ENCODE measurements at places on chromosomes 7 and 10. TPM values are rescaled to one million over a fixed set of nuclear protein-coding genes. Genes with fewer than 3 reads are reported as not detected.

DNA sequence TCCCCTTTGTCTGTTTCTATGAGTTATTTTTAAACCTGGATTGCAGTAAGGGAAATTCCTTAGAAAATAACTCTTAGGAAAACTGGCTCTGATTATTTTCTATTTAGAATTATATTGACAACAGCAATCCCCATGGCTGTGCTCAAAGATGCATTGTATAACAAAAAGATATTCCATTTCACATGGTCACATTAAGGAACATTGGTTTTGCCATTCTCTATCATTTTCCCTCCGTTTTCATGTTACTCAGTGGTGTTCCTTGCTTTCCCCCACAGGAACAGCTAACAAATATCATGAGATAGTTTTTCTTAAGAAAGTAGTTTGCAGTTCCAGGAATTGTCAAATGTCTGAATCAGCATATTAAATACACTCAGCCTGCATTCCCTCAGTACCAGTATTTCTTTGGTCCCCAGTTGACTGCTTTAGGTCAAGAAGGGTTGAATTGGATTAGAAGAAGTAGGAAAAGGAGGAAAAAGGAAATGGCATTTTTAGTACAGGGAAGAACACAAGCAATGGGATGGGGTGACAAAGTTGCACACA is 436.7 kb downstream of the TNS3 start:
- no peak for DNase-seq

- DNase-seq, result no peak
These were observed 18.2 kb upstream of the C10orf53 start for GRCh38 chr10:49661140-49661856.

- no peak for DNase-seq
These were observed 23.6 kb downstream of the SKIDA1 start for GRCh38 chr10:21501731-21502347.

DNA sequence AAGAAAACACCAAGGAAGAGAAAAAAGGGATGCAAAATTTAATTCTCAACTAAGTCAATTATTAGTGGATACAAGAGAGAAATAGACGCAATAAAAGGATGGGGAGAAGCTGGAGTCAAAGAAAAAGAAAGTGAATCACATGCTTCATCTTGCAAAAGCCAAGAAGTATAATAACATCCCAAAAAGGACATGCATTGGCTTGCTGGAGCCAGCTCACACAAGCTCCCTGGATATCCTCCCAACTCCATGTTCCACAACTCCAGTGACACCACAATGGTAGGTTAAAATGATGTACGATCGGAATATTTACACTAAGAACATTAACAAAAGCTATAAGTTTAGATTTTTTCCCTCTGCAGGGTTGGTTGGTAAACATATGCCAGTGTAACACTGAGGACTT is 72.4 kb downstream of the MACC1 start:
- no peak for DNase-seq

- DNase-seq, result no peak
These were observed 167.7 kb upstream of the INHBA start for GRCh38 chr7:41870461-41871138.

SGCE gene
- total RNA-seq, result 70.2 TPM

GRCh38 chr10:44153918-44154670 is 230.8 kb downstream of the CXCL12 start:
- no peak for DNase-seq

- DNase-seq, result no peak
These were observed 53.9 kb upstream of the CTBP2 start for GRCh38 chr10:125214283-125214570.

EEF1AKMT2 gene
- total RNA-seq, result 22.2 TPM

DNA sequence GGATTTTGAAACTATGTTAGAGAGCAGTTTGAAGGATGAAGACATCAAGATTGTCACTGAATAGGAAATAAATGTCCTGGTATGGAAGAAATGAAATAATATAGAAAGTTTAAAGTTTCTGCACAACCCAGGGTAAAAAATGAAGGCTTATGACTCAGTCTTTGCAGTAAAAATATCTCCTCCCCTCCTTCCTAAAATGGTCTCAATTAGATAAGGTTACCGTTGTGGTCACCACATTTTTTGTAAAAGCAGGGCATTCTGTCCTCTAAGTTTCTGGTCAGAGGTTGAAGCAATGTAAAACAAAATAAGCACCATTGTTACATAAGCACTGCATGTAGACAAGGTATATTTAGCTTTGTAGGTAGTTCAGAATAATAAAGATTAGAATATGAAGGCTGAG is 403.5 kb downstream of the SUGCT start:
- no peak for DNase-seq

- no peak for DNase-seq
These were observed 35.5 kb upstream of the KDM7A start for GRCh38 chr7:140212100-140212881.

MLXIPL gene
- not detected for total RNA-seq

DNA sequence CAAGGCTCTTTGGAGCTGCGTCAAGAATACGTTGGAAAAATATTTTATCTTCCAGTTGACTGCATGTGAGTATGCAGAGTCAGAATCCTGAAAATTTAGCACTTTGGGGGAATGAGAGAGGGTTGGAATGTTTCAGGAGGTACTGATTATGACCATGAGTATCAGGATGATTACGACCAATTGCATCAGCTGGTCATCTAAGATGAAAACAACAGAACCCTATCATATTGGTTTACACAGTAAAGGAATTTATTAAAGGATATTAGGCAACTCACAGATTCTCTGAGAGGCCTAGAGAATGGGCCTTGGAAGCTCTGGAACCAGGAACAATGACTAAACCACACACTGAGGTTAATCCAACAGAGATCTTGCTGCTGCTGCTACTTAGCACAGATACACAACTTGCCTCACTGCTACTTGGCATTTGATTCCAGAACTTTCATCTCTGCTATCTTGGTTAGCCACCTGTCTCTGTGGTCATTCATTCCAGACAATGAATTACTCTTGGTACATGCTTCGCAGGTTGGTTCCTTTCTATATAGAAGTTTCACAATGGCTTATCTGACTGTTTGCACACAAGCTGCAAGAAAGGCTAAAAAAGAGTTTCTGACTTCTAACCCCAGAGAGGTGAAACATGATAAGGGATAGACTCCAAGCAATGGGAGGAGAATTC is 68.0 kb upstream of the CTTNBP2 start:
- no peak for DNase-seq

HECW1 gene
- total RNA-seq, result not detected

DNA sequence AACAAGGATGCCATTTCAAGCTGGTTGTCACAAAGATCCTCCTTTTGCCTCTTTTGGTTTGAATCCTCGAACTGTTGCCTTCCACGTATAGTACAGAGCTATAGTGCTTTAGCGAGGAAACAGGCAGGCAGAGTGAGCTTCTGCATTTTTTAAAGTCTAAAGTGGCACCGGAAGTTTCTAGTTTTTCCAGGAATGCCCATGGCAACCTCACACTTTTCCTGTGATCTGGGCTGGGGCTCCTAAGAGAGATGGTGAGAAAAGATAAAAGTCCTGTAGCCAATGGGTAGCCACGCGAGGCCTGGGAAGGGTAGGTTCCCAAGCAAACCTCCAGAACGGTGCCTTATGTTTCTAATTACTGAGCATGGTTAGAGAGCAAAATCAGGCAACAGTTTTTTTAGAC is 76.7 kb downstream of the CALD1 start:
- no peak for DNase-seq

GRCh38 chr10:123229927-123230630 is 75.9 kb downstream of the BUB3 start:
- DNase-seq, result no peak
